Heart left ventricle (tissue), 16 donors: ENCODE measurements at places on chromosomes 5 and 9. TPM values are rescaled to one million over a fixed set of nuclear protein-coding genes. Genes with fewer than 3 reads are reported as not detected.

DNA sequence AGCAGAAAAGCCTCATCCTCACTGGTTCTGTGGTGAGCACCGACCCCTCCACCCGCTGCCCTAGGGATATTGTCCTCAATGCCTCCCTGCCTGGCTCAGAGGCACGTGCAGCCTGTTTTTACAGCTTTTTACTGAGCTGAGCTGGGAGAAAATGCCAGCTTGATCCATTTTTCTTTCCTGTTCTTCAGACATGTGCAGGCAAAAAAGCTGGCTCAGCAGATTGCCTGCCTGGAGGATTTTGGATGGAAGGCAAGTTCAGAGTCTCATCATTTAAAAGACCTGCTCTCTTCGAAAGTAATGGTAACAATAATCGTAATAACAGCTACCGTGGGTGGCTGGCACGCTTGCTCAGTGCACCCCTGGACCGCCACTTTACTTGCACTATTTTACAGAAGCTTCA, 135.0 kb upstream of the SMIM23 start:
- DNase-seq, result no peak

Gene GABRA1
- total RNA-seq, result not detected

Gene DRD1
- 0.10 TPM for total RNA-seq

Gene S100Z
- total RNA-seq, result not detected

Gene CAMK4
- total RNA-seq, result 3.7 TPM

DNA sequence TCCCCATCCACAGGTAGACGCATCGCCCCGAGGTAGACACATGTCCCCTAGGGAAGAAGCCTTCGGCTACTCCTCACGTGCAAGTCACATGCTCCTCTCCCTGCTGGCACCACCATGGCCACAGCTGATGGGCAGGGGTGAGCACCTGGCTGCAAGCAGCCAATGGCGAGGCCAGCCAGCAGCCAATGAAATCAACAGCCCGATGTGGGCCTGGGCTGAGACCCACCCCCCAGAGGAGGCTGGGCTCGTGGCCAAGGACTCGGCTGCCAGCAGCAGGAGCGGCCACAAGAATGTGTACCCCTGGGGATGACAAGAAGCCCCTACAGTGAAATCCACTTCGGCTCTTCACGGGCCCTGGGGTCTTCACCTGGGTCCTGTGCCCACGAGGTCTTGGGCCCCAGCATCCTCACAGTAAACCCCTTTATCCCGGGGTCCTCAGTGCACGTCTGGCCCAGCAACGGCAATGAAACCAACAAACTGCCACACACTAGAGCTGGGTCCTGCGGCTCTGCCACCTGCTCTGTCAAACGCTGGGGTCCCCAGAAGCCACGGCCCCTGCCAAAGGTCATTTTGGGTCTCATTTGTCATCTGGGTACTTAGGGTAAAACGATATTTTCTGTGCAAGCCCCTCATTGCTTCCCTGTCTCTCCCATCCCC, 22.1 kb upstream of the PTGES start:
- DNase-seq, result no peak

DNA sequence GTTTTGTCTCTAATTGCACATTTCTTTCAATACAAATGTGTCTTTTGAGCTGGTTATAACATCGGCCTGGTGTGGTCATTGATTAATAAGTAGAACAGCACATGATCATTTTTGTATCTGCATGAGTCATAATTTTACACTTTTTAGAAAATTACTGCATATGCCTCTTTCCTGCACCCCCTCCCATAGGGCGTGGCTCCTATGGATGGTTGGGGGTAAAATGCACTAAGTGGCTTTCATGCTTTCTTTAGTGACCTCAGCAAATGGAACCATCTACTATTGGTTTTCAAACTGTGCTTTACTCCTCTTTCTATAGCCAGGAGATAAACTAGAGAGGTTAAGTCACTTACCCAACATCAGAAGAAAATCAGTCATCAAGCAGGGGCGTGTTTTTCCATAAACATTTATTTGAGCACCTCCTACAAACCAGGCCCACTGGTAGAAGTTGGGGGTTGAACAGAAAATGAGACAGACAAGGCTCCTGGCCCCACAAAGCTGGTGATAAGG, 3.8 kb downstream of the ANXA6 start:
- DNase-seq, result no peak

DNA sequence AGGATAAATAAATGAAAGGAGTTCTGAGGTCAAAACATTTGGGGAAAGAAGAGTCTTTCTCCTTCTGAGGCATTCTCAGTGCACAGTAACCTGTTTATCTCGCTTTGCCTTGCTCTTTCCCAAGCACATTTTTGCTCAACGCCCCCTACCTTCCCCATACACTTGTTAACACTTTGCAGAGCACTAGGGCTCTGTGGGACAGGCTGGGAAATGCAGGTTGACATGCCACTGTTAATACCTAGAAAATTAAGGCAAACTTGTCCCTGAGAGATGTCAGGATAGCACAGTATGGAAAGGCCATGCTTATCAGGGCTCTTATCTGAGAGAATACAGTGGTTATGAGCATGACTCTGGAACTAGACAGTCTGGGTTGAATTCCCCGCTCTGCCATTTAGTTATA, 152.0 kb downstream of the DOCK8 start:
- no peak for DNase-seq

- DNase-seq, result no peak
Observed at GRCh38 chr5:163094492-163095180, 342.8 kb upstream of the CCNG1 start.

- no peak for DNase-seq
Observed at GRCh38 chr5:139414581-139415130, 10.8 kb upstream of the SPATA24 start.

Gene RNF20
- 54.7 TPM for total RNA-seq

Gene RORB
- total RNA-seq, result 2.9 TPM

GRCh38 chr5:32565145-32565544, 20.2 kb upstream of the SUB1 start:
- DNase-seq, result no peak

- DNase-seq, result no peak
Observed at GRCh38 chr9:78207319-78207718, 28.6 kb upstream of the CEP78 start.

Gene ANKRD33B
- total RNA-seq, result 4.1 TPM

DNA sequence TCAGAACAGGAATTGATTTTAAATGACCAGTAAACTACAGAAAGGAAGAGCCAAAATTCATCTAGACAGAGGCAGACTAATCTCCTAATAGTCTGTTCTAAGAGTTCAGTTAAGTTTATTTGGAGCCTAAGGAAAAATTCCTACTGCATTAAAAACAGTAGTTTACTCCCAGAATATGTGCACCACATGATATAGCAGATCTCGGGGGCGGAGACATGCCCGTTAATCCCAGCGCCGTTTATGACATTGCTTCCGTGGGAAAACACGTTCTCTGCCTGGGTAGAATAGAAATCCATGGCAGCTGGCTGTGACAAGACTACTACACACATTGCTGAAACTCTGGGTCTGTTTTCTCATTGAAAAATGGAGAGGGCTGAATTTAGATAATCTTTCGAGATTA, 11.4 kb downstream of the HABP4 start:
- no peak for DNase-seq

- no peak for DNase-seq
Observed at GRCh38 chr9:133973111-133973790, 18.9 kb downstream of the VAV2 start.

DNA sequence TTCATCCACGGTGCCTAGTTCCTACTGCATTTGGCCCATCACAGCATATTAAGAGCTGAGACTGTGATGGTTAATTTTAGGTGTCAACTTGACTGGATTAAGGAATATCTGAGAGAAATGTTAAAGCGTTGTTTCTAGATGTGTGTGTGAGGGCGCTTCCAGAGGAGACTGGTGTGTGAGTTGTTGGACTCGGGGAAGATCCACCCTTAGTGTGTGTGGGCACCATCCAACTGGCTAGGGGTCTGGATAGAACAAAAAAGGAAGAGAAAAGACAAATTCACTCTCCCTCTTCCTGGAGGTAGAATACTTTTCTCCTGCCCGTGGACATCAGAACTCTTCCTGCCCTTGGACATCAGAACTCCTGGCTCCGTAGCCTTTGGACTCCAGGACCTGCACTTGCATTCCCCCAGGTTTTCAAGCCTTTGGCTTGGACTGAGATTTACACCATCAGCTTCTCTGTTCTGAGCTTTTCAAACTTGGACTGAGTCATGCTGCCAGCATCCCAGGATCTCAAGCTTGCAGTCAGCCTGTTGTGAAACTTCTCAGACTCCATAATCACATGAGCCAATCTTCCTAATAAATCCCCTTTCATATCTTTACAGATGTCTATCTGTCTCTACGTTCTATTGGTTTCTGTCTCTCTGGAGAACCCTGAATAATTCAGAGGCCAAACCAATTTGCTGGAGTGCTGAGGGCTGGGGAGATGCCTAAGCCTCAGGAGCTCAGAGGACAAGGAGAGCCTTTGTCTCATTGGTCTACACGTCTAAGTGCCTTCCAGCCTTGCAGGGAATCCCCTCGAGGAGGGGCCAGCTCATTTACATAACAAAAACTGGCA, 164.5 kb downstream of the DCP2 start:
- DNase-seq, result no peak

Gene EPB41L4B
- 4.5 TPM for total RNA-seq

DNA sequence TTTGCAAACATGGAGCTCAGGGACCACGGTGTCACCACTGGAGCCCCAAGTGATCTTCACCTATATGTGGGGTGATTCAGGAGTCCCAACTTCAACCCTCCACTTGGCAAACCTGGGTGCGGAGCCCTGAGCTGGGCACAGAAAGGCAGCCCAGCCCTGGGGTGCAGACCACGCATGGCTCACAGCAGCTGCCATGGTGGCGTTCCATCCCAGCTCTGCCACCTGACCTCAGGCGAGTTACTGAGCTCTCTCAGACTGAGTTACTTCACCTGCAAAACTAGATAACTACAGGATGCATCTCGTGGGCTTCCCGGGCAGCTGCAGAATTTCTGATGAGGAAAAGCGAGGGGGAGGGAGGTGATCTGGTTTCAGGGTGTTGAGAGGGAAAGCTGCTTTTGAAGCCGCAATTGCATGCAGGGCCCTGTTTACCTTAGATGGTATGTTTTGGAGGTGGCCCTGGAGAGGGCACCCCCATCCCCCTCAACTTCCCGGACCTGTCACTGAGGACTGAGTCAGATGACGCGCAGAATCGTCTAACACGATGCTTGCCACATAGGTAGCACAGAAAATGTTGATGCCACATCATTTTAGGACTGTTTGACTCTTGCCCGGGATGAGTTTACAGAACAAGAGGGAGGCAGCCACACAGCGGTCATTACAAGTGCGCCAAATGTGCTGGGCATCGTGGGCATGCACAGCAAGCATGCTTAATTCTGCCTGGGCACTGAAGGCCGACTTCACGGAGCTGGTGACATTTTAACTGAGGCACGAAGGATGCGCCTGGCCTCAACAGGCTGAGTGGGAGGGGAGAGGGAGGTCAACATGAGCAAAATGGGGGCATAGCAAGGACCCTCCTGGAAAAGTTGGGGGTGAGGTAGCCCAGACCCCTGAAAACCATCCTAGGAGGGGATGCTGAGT, 154.6 kb downstream of the COL23A1 start:
- DNase-seq, result no peak

Gene FCHSD1
- total RNA-seq, result 1.6 TPM

DNA sequence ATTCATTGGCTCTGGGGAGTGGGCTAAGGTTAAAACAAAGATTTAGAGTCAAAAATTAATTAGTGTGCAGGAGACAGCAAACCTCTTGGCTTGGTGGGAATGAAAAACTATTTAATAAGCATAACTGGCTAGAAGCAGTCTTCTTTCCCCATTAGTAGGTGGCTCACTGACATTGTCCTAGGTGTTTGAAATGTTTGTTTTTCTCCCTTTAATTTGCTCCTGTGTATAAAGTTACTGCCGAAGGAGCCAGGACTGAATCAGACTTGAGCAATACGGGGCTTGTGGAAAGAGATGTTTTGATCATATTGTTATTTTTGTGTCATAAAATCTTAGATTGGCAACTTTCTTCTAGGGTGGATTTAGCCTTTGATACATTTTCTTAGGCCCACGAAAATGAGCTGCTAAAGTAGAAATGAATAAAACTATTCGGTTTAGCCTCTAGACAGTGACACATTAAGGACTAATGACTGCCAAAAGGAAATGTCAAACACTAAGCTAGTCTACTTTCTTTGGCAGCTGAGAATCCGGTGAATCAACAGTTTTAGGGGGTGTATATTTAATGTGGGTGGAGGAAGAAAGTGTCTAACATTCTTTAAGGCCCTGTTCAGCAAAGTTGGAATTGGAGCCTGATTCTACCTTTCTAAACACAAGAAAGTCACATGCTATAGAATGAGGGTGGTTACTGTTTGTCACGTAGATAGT, 30.2 kb downstream of the LRRTM2 start:
- no peak for DNase-seq

- no peak for DNase-seq
Observed at GRCh38 chr9:80163889-80164288, 592.1 kb downstream of the TLE4 start.

- DNase-seq, result no peak
Observed at GRCh38 chr5:55520117-55520839, 14.5 kb downstream of the PLPP1 start.

Gene POC5
- total RNA-seq, result 6.5 TPM

Gene ZCCHC10
- 9.9 TPM for total RNA-seq

GRCh38 chr5:80607832-80608231, 37.8 kb upstream of the ANKRD34B start:
- no peak for DNase-seq

Gene ALG2
- total RNA-seq, result 13.9 TPM

DNA sequence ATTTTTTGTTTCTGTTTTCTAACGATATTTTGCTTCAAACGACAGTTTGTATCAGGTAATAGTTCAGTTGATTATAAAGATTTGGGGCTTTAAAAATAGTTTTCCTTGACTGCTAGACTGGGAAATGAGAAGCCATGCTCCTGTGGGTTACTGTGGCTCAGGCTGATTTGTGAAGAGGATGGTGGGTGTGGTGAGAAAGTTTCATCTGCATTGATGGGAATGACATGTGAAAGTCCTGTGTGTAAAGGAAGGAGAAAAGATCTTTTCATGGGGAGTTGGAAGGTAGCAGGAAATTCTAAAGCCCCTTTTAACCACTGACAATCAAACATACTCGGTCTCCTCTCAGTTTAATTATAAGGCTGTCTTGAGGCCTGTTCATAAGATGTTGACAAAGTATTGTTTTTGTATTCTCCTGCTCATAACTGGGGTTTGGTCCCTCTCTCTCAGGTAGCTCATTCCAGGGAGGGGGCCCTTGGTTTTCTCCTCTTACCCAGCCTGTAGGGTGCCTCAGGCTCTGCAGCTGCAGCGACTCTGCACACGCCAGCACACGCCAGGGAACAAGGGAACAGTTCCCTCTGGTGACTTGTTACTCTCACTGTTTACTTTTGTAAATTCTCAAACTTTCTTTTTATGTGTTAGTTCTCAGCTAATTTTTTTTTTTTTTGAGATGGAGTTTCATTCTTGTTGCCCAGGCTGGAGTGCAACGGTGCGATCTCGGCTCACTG, 91.6 kb downstream of the CARTPT start:
- no peak for DNase-seq

GRCh38 chr9:91678807-91679580, 255.4 kb upstream of the NFIL3 start:
- DNase-seq, result no peak

Gene TLX3
- 0.15 TPM for total RNA-seq
